HuH-7 (cell line): ENCODE measurements at places on chromosomes 16 and 17.

DNA sequence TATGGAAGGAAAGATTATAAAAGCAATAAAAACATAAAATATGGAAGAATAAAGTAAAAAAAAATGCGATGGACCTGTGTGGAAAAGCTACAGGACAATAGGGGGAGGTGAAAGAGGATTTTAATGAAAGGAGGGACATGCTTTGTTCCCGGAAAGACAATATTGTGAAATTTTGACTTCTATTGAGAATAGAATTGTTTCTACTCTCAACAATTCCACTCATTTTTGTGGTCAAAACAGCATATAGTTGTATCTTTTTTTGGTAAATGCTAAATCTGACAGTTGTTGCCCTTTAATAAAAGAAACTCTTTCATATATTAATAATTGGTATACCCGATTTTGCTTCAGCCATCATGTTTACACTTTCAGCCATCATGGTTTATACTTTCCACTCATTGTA lies 22.9 kb upstream of the APPBP2 start:
- DNase-seq, result no peak

- DNase-seq, result no peak
Measured at GRCh38 chr17:65259281-65259680, 122.1 kb downstream of the RGS9 start.

GRCh38 chr17:65984299-65984698 lies 207.6 kb downstream of the CEP112 start:
- DNase-seq, result no peak

DNA sequence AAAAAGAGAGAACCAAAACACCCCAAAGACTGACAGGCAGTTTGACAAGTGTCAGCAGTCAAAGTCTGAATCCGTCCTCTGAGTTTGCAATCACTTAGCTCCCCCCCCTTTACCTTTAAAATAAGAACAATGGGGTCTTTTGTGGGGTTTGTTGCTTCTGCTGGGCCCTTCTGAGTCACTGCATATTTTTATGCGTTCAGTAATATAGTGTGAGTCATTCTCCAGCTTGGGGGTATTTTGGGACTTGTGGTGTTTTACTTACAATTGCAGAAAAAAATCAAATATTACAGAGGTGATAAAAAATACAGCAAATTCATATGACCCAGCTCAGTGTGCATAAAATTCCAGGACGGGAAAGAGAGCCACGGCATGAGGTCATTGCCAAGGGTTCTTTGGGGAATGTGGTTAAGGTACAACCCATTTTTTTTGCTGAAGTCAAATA lies 120.1 kb downstream of the CYLD start:
- DNase-seq, result no peak

DNA sequence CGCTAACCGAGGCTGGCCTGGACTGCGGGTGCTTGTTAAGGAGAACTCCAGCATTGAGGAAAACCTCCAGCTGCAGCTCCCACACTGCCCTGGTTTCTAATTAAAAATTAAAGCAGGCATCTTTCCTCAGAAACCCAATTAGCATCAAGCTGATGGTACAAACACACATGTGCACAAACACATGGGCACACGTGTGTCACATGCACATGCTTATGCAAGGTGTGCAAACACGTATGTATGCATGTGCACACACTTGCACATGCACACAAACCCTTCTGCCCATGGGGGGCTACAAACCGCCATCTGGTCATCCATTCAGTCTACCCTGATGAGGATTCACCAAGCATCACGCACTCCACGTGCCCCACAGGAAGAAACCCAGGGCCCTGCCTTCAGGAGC lies 182.5 kb downstream of the ZNF423 start:
- DNase-seq, result no peak

GRCh38 chr17:51188271-51188833 lies 22.1 kb downstream of the NME2 start:
- DNase-seq, result no peak

GRCh38 chr16:84239141-84239769 lies 557 bp downstream of the KCNG4 start:
- no peak for DNase-seq

DNA sequence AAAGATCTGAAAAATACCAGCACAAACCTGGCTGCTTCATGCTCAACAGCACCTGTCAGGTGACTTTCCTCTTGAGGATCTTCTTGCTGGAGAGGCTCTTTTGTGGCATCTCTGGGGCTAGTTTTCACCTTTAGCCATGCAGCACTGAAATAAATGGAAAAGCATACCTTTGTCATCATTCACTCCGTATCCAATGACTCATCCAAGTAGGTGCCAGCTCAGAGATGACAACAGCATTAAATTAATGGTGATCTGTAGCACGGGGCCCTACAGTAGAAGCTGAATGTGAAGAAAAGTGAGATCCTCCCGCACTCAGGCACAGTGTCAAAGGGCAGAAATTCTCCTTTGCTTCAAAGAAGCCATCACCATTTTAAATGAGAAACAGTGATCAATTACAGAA lies 32.2 kb downstream of the KIAA0753 start:
- no peak for DNase-seq

DNA sequence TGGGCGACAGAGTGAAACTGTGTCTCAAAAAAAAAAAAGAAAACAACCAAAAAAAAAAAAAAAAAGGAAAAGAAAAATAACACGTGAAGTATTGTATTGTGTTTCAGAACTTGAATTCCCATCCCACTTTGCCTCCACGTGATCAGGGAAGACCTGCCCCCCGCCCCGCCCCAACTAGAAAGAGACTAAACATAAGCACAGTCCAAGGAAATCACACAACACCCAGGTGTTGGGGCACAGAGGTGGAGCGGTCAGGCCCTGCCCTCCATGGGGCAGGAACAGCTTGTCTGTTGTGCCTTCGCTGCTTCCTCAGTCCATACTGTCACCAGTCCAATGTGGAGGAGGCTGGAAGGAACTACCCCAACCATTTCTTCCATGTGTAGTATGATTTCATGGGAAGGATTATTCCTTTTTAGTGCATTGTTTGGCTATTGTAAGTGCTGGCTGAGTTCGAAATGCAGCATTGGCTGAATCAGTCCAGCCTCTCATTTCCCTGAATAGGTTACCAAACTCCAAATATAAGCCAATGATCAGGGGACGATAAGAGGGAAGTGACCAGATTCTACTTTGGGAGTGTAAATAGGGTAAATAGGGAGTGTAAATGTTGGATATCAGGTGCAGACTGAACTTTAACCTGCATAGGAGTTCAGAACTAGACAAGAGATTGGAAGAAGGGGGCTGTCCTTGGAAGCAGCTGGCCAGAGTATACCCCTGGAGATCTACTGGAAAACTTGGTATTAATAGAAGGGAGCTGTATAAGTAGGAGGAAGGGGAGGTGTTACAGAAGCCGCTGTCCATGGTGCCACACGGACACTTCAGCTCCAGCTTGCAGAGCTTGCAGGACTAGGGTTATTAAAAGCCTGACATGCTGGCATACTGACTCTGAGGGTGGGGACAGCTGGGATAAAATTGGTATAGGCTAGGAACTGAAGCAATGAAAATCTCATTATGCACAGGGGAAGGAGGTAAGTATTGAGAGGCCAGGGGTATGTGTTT lies 50.7 kb downstream of the TANGO6 start:
- DNase-seq, result peak; percentile 61

GRCh38 chr16:11499295-11500089 lies 87.2 kb downstream of the LITAF start:
- no peak for DNase-seq

- DNase-seq, result no peak
Measured at GRCh38 chr16:69469807-69470561, 45.6 kb downstream of the CYB5B start.

- no peak for DNase-seq
Measured at GRCh38 chr17:17358866-17359265, 55.7 kb downstream of the NT5M start.

DNA sequence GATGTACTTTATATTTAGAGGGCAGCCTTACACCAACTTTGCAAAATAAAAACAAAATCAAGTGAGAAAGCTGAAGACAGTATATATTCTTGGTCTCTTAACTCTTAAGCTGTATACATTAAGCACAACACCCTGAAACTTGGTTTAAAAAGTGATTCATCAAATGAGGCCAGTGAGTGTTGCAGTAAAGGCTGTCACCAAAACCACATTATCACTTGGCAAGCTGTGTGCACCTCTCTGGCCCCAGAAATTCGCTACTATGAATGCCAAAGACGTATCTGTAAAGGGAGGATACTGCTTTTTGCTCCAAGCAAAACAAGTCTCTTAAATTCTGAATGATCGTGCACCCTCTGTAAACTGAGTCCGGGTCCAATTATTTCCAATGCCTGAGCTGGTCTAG lies 163.9 kb downstream of the ZFHX3 start:
- DNase-seq, result no peak

- no peak for DNase-seq
Measured at GRCh38 chr16:85910854-85911247, 11.9 kb downstream of the IRF8 start.

- no peak for DNase-seq
Measured at GRCh38 chr16:53080345-53081031, 25.7 kb downstream of the CHD9 start.

DNA sequence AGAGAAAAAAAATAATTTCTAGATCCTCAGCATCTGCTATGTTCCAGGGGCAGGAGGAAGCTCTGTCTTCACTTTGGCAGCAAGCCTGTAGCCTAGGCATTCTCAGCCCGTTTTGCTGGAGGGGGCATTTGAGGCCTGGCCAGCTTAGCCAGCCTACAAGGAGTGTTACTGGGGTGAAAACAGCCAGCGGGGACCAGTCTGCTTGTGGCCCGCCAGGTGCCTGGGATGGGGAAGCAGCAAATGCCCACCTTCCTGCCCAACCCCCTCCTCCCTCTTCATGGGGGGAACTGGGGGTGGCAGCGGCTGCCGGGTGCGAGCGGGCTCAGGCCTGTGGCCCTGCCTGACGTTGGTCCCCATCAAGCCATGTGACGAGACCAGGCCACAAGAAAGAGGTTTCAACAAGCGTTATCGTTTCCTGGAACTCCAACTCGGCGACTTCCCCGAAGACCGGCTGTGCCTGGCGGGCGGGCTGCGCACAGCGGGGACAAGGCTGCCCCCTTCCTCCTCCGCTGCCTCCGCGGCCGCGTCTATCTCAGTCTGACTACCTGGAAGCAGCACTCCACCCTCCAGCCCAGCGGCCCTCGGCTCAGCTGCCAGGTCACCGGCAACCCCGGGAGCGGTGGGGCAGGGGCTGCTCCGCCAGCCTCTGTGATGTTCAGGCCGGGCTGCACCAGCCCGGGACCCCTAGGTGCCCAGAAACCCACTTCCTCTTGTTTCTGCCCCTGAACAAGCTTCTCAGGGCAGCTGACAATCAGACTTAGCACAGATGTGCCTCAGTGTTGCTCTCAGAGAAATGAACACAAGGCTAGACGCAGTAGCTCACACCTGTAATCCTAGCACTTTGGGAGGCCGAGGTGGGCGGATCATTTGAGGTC lies 22.9 kb downstream of the SOCS1 start:
- DNase-seq, result no peak

DNA sequence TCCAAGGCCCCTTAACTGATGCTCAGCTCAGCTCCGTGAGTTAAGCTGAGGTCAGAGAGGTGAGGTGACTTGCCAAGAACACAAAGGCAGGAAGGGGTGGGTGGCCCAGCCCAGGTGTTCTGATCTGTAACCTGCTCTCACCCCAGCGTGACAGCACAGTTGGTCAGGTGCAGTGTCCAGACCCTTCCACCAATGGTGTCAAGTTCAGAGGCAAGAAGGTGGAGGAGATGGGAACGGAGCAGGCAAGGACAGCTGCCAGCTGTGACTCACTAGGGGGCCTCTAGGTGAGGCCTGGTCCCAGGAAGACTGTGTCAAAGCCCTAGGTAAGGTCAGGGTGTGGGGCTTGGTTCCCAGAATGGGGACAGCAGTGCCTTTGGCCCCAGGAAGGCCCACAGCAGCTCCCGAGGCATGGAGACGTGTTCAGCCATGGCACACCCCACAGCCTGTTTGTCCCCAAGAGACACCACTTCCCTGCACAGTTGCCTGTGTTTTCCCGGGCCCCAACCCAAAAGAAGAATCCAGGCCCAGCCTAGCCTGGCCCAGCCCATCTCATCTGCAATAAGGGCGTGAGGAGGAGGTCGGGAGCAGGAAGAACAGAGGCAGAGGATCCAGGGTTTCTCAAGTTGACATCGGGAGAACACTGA lies 7.2 kb downstream of the WFIKKN2 start:
- DNase-seq, result no peak

- no peak for DNase-seq
Measured at GRCh38 chr16:31413943-31414342, 14.2 kb downstream of the COX6A2 start.
